ENCODE measurements at places on chromosomes 2 and 18. TPM values are rescaled to one million over a fixed set of nuclear protein-coding genes. Genes with fewer than 3 reads are reported as not detected.

DTNA gene
- total RNA-seq, result not detected

EGR4 gene
- total RNA-seq, result not detected

NDUFB3 gene
- 40.6 TPM for total RNA-seq

NHEJ1 gene
- total RNA-seq, result 17.0 TPM

BZW1 gene
- 175 TPM for total RNA-seq

TUBA3E gene
- not detected for total RNA-seq

SEC11C gene
- 36.6 TPM for total RNA-seq

GPR45 gene
- not detected for total RNA-seq

SLC9A2 gene
- not detected for total RNA-seq

RTKN gene
- total RNA-seq, result 0.47 TPM

XDH gene
- not detected for total RNA-seq

IMPA2 gene
- 7.8 TPM for total RNA-seq

TPO gene
- total RNA-seq, result not detected

- DNase-seq, result no peak
Observed at GRCh38 chr2:133561045-133561852, 7.0 kb downstream of the NCKAP5 start.

GRCh38 chr2:36035137-36035536 is 320.4 kb upstream of the CRIM1 start:
- no peak for DNase-seq

DNA sequence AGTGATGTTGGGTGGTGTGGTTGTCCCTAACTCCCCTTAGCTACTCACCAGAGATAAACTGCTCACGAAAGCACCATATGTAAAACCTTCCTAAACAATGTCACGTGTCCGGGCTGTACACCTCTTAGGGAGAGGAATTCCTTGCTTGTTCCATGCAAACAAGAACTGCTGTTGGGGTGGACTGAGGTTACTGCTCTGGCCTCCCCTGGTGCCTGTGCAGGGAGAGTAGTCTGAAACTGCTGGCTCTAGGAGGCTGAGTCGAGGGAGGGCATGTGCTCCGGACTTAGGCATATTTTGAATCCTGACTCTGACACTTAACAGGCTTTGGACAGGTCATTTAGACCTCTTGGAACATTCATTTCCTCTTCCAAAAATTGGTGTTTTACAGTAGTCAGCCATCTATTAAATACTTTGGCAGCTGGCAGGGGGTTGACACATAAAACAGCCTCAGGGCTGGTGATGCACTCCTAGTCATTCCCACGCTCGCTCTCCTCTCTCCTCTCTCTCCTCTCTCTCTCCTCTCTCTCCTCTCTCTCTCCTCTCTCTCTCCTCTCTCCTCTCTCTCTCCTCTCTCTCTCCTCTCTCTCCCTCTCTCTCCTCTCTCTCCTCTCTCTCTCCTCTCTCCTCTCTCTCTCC is 10.6 kb downstream of the THNSL2 start:
- no peak for DNase-seq

GRCh38 chr2:628651-629050 is 48.6 kb downstream of the TMEM18 start:
- DNase-seq, result no peak

DNA sequence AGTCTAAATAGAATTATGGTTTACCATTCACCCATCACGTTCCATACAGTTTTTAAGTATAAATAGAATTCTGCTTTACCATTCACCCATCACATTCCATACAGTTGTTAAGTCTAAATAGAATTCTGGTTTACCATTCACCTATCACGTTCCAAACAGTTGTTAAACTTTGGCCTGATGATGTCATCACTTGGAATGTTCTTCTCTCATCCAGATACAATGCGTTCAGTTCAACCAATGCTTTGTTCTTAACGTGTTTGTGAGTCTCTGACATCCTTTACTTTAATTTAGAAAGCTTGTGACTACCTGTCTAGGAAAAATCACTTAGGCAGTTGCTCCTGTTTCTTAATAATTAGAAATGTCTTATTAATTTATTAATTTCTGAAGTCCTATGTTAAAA is 236.3 kb upstream of the RASGRP3 start:
- DNase-seq, result no peak

DNA sequence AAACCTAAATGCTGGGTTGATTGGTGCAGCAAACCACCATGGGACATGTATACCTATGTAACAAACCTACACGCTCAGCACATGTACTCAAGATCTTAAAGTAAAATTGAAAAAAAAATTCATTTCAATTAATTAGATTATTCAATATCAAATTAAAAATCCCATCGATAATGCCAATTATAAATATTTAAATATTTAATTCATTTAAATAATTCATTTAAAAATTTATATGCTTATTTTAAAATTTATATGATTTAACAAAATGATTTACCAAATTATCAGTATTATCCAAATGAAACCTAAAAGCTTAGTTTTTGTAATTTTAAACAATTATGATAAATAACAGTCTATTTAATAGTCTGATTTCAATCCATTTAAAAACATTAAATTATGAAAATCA is 560.4 kb downstream of the NUP35 start:
- DNase-seq, result no peak

DNA sequence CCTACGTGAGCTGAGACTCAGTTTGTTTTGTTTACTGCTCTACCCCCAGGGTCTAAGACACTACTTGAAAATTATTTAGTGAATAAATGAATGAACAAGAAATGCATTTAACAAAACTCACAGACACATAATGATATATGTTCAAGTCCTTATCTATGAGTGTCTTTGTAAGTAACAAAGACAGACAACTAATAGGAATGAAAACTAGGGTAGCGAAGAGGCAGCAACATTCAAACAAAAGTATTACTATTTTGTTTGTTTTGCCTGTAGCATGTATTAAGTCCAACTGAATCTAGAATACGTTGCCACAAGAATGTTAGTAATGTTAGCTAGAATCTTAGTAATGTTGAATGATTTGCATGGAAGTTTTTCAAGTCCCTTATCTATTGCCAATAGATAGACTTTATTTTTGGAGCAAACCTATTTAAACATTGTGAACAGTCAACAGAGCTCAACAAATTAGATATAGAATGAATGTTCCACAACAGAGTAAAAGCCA is 144.8 kb upstream of the VWC2L start:
- DNase-seq, result no peak

GRCh38 chr2:48114256-48114655 is 208.0 kb upstream of the FBXO11 start:
- no peak for DNase-seq

GRCh38 chr2:100522430-100522829 is 40.4 kb upstream of the PDCL3 start:
- DNase-seq, result no peak

DNA sequence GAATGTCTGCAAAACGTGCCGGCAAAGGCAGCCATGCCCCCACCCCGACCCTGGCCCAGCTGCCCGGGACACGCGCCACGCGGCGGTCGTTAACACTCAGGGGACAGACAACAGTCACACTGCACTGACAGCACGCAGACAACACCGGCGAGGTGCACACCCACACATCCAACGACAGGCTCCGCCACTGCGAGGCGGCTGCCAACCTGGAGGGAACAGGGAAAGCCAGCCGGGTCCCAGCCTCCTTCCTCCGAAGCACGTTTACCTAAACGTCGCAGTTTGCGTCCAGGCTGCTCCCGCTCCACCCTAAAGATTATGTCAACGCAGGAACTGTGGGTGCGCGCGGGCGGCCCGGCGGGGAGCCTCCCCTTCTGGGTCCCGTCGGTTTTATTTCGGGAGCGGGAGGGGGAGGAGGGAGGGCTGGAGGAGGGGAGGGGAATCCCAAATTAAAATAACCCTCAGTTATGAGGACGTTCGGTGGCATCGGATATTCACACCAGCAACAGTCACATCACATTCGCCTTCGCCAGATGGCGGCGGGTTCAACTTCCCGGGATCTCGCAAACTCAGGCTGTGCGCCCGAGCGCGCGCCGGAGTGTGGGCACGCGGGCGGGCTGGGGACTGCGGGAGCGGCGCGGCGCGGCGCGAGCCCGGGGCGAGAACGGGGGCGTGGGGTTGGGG is 644 bp downstream of the PTGR3 start:
- peak; percentile 66 for DNase-seq

GRCh38 chr2:78465707-78466106 is 559.8 kb upstream of the REG3G start:
- DNase-seq, result no peak

DNA sequence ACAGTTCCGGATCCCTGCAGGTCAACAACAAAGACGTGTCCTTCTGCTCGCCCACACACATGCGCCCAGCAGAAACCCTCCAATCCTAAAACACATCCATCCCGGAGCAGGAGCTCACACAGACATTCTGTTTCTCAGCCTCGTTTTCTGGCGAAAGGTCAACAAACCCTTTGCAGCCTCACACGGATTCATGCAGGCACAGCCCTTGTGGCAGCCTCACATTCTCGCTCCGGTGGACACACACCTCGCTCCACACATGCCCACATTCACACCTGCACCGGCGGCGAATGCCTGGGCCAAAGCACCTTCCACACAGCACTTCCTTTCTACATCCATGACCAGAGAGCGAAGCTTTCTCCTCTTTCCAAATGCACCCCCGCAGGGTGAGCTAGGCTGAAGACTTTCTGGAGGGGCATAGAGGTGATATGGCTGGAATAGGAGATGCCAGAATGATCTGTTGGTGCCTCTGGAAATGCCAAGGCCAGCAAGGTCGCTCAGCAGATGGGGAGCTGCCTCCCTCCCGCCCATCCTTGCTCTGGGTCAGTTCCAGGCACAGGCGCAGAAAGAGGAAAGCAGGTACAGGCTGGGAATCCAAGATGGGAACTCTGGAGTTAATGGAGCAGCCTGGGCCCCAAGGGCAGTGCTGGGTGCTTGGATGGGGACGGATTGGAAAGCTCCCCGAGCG is 88.8 kb downstream of the CELF4 start:
- DNase-seq, result no peak

GRCh38 chr2:10009811-10010781 is 33.3 kb upstream of the KLF11 start:
- DNase-seq, result no peak

DNA sequence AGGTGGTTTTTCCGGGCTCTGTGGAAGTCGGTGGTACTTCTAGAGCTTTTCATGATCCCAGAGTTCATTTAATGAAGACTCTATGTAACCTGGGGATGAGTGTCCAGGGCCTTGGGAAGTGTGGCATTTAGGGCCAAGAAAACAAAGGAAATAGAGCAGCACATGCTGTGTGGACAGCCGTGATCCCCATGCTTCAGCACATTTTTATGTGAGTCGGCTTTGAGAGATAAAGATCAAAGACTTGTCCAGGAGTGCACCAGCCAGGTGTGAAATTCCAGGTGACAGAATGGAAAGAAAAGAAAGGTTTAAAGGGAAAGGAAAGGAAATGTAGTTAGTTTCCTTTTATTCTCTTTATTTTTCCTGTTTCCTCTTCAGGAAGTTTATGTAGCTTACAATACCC is 258.0 kb upstream of the NRP2 start:
- DNase-seq, result no peak

DNA sequence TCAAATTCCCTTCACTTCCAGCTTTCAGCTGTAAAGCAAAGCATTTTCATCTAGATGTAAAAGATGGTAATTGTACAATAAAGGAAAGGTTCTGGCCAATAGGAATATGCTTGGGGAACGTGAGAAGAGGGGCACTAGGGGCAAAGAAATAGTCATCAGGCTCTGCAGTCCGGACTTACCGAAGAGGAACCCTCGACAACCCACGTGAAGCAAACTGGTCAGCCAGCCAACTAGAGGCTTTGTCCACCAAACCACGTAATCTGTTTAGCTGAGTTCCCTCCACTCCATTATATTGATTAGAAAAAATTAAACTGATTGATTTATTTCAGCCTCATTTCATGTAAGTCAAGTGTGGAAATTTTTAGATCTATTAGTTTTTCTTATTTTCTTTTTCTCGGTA is 300.4 kb upstream of the FANCL start:
- no peak for DNase-seq

DNA sequence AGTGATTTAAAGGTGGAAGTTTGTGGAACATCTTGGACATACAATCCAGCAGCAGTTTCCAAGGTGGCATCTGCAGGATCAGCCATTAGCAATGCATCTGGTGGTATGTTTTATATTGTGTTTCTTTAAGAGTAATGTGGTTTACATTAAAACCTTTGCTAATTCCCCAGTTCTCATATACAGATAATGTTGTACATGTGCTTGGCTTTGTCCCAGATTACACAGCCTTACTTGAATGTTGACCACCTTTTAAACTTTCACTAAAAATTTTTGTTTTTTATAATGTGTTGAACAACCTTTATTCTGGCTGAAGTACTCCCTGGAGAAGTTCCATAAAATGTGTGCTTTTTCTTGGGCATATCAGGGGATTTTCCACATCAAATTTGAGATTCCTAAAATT is 57.5 kb downstream of the MIB1 start:
- DNase-seq, result no peak
